ENCODE measurements at places on chromosomes 11 and 22.

GRCh38 chr11:76243193-76243956, 37.1 kb upstream of the WNT11 start:
- no peak for DNase-seq

DNA sequence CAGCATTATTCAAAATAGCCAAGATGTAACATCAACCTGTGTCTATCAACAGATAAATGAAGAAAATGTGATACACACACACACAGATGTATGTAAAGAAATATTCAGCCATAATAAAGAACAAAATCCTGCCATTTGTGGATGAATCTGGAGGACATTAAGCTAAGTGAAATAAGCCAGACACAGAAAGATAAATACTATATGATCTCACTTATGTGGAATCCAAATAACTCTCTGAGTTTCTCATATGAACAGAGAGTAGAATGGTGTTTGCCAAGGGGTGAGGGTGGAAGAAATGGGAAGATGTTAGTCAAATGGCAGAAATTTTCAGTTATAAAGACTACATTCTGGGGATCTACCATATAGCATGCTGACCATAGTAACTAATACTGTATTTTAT, 224.2 kb downstream of the GUCY1A2 start:
- DNase-seq: no peak

DNA sequence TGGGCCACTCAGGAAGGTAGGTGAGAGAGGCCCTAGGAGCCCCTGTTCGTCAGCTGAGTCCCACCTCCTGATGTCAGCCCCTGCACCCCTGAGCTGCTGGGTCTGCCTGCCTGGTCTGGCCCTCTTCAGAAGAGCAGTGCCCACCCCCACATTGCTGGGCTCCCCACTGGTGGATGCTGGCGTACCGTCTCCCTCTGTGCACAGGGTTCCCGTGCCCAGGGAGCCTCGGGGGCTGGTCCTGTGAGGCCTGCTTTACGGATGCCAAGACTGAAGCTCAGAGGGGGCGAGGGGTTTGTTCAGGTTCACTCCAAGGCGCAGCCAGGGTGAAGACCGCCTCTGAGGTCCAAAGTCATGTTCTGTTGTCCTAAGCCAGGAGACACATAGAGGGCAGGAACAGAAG, 44.7 kb upstream of the GCAT start:
- DNase-seq: no peak

DNA sequence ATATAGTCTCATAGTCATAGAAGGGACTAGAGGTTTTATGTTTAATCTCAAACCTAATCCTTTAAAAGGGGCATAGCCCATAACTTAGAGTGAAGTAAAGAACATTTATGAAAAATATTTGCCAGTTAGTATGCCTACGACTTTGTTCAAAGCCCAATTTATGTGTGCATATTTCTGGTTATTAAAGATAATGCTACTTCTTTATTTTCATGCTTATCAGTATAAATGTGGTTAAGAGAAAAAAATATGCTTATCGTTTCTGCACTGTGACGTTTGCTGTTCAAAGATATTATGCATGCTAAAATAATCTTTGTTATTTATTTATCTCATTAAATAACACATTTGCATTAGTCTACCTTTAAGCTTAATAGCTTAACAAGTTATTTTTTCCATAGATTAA, 343.9 kb downstream of the DYNC2H1 start:
- DNase-seq: no peak

DNA sequence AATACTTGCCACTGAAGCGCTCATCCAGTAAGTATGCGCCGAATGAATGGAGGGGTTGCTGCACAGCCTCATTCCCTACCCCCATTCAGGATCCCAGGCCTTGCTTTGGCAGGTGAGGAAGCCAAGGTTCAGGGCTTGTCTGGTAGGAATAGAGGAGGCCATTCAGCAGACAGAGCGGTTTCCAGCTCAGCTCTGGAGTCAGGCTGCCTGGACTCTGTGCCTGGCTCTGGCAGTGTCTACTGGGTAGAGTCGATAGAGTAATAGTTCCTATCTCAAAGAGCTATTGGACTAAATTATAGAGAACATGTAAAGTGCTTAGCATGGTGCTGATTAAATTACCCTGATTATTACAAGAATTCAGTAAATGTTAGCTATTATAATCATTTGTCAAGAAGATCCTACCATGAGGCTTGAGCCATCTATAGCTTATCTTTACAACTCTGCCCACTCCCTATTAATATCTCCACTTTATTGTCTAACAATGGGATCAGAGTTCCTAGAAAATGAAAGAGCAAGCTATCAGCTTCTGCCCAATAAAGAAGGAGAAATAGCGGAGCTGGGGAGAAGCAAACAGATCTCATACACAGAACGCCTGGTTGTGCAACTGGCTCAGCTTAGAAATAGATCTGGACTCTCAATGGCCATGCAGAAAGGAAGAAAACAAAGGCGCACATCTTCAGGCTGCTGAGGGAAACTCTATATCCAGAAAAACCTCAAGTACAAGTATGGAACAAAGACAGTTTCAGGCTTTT, 6.6 kb upstream of the SNX32 start:
- no peak for DNase-seq

DNA sequence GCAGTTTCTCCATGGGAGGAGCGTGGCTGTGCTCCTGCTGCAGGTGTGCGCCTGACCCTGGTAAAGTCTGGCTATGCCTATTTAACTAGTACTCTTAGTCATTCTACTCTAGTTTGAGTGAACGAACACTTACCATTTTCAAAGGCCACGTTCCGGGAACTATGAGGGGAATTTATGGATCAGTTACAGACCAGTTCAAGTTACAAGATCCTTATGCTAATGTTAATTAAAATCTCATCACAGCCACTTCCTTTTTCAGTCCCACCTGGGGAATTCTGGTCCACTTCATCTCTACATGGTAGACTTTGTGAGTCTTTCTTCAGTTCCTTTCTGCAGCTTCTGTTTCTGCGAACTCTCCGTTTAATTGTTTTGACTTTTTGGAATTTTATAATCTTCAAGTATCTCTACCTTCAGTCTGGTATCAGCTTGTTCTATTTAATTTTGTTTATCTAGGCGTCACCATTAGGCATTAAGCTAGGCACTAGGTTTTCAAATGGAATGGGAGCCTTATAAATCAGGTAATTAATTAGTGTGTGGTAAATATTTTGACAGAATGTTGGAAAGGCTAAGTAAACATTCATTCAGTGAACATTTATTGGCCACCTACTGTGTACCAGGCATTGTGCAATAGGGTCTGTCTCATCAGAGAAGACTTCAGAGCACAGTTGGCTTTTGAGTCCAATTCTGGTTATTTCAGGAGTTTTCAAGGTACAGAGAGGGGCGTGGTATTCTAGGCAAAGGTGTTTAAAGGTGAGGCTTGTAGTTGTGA, 78.9 kb downstream of the GRK3 start:
- DNase-seq: no peak

DNA sequence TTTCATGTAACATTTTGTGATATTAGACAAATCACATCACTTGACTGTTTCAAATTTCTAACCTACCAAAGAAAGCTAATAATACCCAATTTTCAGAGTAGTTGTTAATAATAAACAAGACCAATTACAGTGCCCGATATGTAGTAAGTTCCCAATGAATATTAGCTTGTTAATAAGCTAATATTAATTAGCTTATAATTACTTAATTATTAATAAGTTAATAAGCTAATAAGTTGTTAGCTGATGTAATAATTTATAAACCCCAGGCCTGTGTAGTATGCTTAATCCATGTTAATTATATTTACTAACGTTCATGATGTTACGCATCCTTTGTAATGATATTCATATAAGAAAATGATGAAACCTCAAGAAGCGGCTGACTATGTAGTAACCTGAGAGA, 643.8 kb upstream of the KIRREL3 start:
- no peak for DNase-seq

- DNase-seq: no peak
Observed at GRCh38 chr22:37818409-37819104, 4.6 kb upstream of the GALR3 start.

DNA sequence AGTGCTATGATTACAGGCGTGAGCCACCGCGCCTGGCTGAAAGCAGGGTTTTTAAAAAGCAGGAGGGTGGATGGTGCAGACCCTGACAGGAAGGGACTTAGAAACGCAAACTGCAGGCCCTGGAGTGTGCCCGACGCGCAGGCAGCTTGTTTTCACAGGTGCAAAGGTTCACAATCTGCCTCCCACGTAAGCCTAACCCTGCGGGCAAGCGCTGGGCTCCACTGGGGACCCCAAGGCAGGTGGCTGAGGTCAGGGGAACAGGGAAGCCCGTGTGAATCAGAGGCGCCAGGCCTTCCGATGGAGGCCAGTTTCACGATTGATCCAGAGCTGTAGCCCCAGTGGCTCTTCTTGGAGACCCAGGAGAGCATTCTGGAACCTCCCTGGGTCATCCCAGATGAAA, 256.3 kb downstream of the BRD1 start:
- no peak for DNase-seq

DNA sequence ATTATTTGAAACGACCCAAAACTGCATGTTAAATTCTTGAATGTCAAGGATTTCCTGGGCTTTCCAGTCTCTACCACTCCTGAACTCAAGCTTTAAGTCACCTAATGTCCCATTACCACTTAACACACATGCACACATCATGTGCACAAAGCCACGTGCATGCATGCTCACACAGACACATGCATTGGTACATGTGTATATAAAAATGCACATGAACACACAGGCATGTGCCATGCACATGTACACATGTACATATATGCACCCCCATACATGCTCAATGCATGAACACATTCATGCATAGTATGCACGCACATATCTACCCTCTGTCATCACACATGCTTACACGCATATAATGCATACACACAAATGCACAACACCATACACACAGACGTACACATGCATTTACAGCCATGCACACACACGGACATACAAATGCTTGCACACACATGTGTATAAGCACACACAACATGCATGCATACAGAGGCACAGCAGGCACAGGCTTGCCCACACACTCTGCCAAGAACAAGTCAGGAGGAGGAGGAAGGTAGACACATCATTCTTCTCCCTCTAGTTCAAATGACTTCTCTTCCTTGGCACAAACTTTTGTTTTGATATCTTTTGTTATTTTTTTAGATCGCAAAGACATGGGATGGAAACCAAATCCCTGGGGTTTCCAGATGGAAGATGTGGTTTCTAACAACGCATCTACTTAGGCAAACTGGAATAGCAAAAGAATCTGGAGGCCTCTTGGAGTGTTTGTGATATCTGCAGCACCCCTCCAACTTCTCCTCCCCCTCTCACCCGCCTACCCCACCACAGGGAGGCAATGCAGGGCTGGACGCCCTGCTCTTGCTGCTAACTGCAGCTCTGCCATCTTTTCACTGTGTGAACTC, 24.6 kb downstream of the RASD2 start:
- no peak for DNase-seq

- DNase-seq: no peak
Observed at GRCh38 chr11:96227244-96227643, 115.8 kb downstream of the MAML2 start.

GRCh38 chr11:111698852-111699559, 67.2 kb downstream of the PPP2R1B start:
- DNase-seq: no peak

Data from NCI-H2107 (cell line).